ENCODE measurements at places on chromosomes 7 and 10. TPM values are rescaled to one million over a fixed set of nuclear protein-coding genes. Genes with fewer than 3 reads are reported as not detected.

DNA sequence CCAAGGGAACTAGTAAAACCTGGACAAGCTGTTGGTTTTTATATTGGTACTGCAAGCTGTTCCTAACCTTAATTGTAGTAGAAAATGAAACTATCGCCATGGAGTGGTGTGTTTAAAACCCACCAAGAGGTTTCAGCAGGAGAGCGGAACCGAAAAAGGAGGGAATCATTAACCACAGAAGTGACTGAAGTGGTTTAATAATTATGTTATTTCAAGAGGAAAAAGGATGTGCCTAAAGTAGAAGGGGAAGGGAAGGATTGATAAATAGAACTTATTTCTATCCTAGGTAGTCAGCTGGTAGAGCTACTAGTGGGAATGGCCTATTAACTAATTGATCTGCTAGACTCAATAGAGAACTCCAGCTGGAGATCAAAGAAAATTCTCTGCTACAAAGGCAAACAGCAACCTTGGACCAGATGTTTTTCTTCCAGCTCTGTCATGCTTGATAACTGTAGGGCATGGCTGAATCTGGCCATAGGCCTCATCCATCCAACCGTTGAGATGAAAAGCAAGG lies 91.8 kb downstream of the BAMBI start:
- no peak for DNase-seq

- no peak for DNase-seq
Observed at GRCh38 chr10:78342827-78343653, 309.4 kb downstream of the RPS24 start.

DNA sequence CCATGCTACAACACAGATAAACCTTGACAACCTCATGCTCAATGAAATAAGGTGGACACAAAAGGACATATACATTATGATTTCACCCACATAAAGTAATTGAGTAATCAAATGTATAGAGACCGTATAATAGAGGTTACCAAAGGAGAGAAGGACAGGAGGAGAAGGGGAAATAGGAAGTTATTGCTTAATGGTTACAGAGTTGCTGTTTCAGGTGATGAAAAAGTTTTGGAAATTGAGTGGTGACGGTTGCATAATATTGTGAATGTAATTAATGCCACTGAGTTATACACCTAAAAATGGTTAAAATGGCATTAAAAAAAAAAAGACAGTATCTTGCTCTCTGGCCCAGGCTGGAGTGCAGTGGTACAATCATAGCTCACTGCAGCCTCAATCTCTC lies 1.5 kb upstream of the OGDH start:
- DNase-seq: no peak

DNA sequence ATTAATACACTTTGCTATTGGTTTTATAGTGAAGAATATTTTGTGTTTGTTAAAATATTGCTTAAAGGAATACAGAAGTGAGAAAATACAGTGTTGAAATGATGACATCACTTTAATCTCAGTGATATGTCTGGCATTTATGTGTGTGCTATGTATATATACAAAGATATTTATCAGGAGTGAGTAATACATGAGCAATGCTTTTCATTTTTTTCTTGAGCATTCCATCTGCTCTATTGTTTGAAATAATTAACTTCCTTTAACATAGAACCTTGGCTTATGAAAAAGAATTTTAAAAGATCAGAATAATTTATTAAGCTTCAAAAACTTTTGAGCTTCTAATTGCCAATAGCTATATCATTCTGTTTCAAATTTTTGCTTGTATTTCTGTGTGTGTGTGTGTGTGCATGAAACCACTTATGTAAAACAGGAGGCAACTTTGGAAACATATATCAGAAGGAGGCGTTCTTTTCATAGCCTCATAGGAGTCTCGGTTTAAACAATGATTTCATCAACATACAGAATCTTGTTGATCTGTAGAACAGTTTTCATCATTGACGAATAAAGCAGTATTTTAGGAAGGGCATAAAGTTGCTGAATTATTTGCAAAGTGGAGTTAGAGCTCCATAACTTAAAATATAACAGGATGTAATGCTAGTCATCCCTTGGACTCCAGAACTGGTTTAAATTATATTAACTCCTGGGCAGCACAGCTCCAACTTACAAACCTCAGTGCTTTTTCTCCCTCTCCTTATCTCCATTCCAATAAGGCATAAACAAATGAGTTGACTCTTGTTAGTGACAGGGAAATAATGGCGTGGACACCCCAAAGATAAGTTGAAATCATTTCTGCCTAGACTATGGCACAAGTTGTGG lies 228.4 kb upstream of the DGKB start:
- no peak for DNase-seq

GRCh38 chr10:63205421-63205820 lies 72.3 kb downstream of the NRBF2 start:
- no peak for DNase-seq

DNA sequence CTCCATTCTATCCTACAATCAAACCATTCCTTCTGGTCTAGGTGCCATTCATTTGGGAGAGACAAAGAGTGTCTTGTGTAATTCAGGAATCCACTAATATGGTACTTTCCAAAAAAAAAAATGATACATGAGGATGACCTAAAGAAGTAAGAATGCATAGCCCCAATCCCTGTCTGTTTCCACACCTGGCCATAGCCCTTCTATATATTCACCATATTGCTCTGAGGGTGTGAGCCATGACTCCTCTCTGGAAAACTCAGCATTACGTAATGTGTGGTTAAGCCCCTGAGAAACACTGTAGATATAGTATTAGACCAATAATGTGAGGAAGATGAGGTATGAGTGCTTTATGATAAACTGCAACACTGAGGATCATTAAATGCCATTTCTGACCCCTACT lies 592.7 kb downstream of the INHBA start:
- DNase-seq: no peak

DNA sequence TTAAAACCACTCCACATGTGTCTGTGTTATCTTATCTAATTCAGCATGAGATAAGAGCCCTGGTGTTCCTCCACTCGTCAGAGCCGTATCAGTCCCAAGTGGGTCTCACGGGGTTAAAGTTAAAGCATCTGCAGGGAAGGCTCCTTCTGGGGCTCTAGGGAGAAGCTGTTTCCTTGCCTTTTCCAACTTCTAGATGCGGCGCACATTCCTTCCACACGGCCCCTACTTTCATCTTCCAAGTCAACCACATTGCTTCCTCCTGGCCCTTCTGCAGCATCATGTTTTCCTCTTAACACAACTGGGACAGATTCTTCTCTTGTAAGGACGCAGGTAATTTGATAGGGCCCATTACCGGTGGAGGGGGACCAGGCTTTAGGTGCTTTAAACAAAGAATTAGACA lies 620.1 kb upstream of the DPP6 start:
- DNase-seq: no peak

DNA sequence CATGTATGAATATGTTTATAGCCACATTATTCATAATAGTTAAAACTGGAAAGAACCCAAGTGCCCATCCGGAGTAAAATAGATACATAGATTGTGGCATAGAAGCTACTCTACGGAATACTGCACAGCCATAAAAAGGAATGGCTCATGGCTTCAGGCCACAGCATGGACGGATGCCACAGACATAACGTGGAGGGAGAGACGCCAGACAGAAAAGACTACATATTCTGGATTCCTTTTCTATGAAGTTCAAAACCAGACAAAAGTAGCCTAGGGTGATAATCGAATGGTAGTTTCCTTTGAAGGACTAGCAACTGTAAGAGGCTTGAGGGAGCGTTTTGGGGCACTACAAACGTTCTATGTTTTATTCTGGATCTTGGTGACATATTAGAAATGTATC lies 58.9 kb upstream of the FOXI2 start:
- DNase-seq: no peak

ASB10 gene
- not detected for total RNA-seq

GRCh38 chr7:55061726-55062499 lies 43.1 kb downstream of the EGFR start:
- no peak for DNase-seq

DNA sequence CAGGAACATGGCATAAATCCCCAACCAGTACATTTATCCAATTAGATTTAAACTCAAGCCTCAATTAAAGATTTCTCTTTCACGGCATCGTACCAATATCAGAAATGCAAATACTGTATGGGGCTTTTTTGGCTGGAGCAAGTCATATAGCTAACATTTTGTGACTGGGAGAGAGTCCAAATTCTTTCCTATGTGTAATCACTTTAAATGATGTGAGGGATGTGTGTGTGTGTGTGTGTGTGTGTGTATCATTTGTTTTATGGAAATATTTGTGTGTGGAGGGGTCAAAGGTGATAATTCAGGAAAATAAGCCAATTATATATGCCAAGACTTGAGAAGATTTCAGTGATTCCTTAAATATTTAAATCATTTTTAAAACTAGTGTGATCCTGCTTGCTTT lies 196.6 kb downstream of the TRIL start:
- DNase-seq: no peak

GRCh38 chr7:2526659-2527504 lies 7.3 kb downstream of the LFNG start:
- DNase-seq: no peak

Data from G401 (cell line).